ENCODE measurements at places on chromosomes 6 and 20. TPM values are rescaled to one million over a fixed set of nuclear protein-coding genes. Genes with fewer than 3 reads are reported as not detected.

DNA sequence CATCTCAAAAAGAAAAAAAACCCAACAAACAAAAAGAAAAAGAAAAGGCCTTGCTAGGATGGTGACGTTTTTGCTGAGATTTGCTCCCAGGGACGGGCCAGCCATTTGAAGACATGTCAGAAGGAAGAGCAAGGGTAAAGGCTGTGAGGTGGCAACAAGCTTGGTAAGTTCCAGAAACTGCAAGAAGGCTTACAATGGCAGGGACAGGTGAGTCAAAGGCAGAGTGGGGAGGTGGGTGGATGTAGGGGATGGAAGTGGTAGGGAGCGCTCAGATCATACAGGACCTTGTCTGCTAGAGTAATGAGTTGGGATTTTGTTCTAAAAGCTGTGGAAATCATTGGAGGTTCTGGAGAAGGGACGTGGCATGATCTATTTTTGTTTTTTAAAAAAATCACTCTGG lies 4.3 kb downstream of the KIF3B start:
- DNase-seq, result no peak
- H3K4me1 ChIP-seq, result peaks cover 41% of the 10 kb centered on the region
- H3K27ac ChIP-seq, result no peak overlapping the region
- no peaks in the 10 kb centered on the region for H3K36me3 ChIP-seq

- no peaks in the 10 kb centered on the region for H3K27me3 ChIP-seq
- no peak for DNase-seq
- H3K4me1 ChIP-seq, result no peaks in the 10 kb centered on the region
- no peak overlapping the region for H3K4me3 ChIP-seq
- no peaks in the 10 kb centered on the region for H3K36me3 ChIP-seq
Measured at GRCh38 chr6:40685862-40686261, 98.7 kb upstream of the LRFN2 start.

GRCh38 chr6:52133324-52133723 lies 45.9 kb upstream of the PKHD1 start:
- no peak overlapping the region for H3K27ac ChIP-seq
- H3K4me1 ChIP-seq, result no peaks in the 10 kb centered on the region
- DNase-seq, result no peak
- peaks cover 3% of the 10 kb centered on the region for H3K27me3 ChIP-seq
- H3K4me3 ChIP-seq, result no peak overlapping the region

DNA sequence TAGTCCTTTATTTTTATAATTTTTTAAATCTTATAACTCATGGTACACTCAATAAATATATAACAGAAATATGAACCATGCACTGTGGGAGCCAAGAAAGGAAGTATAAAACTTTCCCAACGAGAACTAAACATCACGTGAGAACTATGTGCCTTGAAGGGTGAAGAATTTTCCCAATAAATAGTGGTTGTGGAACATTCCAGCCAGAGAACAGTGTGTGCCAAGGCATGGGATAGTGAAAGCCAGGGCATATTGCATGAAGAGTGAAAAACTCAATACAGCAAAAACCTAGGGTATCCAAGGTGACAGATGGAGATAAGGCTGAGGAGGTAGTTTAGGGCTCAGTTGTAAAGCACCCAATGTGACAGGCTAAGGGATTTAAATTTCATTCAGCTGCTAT lies 86.1 kb downstream of the SIM1 start:
- no peak overlapping the region for H3K27ac ChIP-seq
- no peak overlapping the region for H3K4me3 ChIP-seq
- no peaks in the 10 kb centered on the region for H3K36me3 ChIP-seq

DNA sequence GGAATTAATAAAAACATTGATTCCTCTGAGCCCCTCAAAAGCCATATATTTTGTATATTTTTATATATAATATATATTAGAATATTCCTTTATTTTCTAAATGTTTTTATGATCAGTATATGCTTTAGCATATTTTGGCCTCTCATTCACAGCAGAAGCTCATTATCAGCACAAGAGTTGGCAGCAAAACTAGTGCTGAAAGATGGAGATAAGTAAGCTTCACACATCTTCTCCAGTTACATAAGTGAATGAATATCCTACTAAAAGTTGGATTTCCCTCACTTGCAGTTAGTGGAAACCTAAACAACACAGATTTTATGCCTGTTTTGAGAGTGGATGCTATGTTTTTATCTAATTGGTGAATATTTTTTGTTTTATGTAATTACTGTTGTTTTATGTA lies 1303.8 kb upstream of the ADGRB3 start:
- no peak overlapping the region for H3K27ac ChIP-seq
- no peaks in the 10 kb centered on the region for H3K36me3 ChIP-seq
- H3K4me3 ChIP-seq, result no peak overlapping the region

DNA sequence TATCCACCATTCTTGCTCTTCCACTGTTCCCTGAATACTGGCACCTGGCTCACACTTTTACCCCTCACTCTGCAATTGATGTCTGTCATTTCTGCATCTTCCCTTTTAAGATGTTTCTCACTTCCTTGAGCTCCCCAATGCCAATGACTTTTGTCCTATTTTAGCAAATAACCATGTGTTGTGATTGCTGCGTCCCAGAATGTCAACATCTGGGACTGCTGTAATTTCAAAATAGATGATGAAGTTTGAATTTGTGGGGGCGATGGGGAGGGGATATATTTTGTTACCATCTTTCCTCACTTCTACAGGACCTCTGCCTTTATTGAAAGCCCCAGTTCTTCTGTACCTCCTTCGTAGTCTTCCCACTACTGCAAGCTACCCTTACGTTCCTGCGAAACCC lies 40.0 kb upstream of the ADGRF5 start:
- H3K27me3 ChIP-seq, result no peaks in the 10 kb centered on the region
- no peak for DNase-seq
- no peak overlapping the region for H3K4me3 ChIP-seq
- H3K27ac ChIP-seq, result no peak overlapping the region
- no peaks in the 10 kb centered on the region for H3K4me1 ChIP-seq

- H3K4me3 ChIP-seq, result no peak overlapping the region
- H3K27me3 ChIP-seq, result no peaks in the 10 kb centered on the region
- H3K36me3 ChIP-seq, result no peaks in the 10 kb centered on the region
- no peaks in the 10 kb centered on the region for H3K4me1 ChIP-seq
- no peak for DNase-seq
Measured at GRCh38 chr20:49456646-49457045, 25.8 kb downstream of the KCNB1 start.

- no peaks in the 10 kb centered on the region for H3K4me1 ChIP-seq
- DNase-seq, result no peak
- H3K4me3 ChIP-seq, result no peak overlapping the region
- H3K27me3 ChIP-seq, result no peaks in the 10 kb centered on the region
Measured at GRCh38 chr6:128403618-128404444, 116.6 kb downstream of the PTPRK start.

DNA sequence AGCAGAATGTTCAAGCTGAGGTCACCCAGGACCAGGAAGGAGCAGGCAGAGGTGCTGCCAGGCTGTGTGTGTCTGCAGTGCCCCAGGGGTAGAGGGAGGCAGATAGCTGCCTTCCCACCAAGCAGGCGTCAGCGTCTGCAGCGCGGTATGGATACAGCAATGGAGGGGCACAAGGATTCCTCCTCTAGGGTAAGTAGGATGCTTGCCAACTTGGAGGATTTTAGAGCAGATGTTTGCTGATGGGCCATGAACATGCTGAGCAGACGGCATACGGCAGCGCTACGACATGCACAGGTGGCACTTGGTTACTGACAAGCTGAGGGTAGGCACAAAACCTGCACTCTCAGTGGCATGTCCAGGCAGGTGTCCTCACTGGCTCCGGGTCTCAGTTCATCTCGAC lies 48.1 kb downstream of the PSMG4 start:
- no peak overlapping the region for H3K27ac ChIP-seq
- no peak overlapping the region for H3K4me3 ChIP-seq
- no peak for DNase-seq
- no peaks in the 10 kb centered on the region for H3K4me1 ChIP-seq
- no peaks in the 10 kb centered on the region for H3K27me3 ChIP-seq

GRCh38 chr6:37173493-37174195 lies 3.7 kb downstream of the PIM1 start:
- peaks cover 48% of the 10 kb centered on the region for H3K36me3 ChIP-seq
- H3K27ac ChIP-seq, result peak overlapping the region; percentile 89
- no peak for DNase-seq

DNA sequence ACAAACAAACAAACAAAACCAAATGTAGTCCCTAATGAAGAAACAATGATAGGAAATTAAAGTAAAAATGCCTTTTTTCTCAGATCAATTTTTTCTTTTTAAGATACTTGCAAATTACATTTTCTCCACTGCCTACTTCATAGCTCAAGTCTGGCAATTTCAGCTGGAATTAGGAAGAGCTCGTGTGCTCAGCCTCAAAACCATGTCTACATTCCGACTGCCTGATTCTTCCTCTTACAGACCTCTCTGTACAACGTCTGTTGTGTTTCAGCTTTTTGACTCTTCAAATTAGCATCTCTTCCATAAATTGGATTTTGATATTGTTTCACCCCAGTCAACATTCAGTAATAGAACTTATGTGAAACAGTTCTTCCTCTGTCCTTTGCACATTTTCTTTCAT lies 9.3 kb upstream of the EDN1 start:
- H3K36me3 ChIP-seq, result no peaks in the 10 kb centered on the region
- no peak overlapping the region for H3K4me3 ChIP-seq
- H3K27me3 ChIP-seq, result no peaks in the 10 kb centered on the region
- no peak for DNase-seq
- no peak overlapping the region for H3K27ac ChIP-seq

DNA sequence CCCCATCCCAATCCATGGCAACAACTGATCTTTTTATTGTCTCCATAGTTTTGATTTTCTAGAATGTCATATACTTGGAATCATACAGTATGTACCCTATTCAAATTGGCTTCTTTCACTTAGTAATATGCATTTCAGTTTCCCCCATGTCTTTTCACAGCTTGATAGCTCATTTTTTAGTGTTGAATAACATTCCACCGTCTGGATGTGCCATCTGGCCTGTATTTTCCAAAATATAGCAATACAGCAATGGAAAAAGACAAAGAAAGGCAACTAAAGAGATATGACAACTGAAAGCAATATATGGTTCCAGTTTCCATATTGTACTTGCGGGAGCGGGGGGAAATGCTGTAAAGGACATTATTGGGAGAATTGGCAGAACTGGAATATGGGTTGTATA lies 166.4 kb upstream of the NT5E start:
- no peaks in the 10 kb centered on the region for H3K36me3 ChIP-seq
- no peak for DNase-seq
- H3K4me1 ChIP-seq, result no peaks in the 10 kb centered on the region
- no peak overlapping the region for H3K4me3 ChIP-seq
- H3K27ac ChIP-seq, result no peak overlapping the region

GRCh38 chr6:33888664-33889200 lies 84.9 kb upstream of the MLN start:
- H3K27me3 ChIP-seq, result no peaks in the 10 kb centered on the region
- no peak for DNase-seq
- no peak overlapping the region for H3K4me3 ChIP-seq
- peaks cover 16% of the 10 kb centered on the region for H3K4me1 ChIP-seq

GRCh38 chr6:157280947-157281346 lies 42.4 kb downstream of the TMEM242 start:
- no peaks in the 10 kb centered on the region for H3K36me3 ChIP-seq
- no peaks in the 10 kb centered on the region for H3K27me3 ChIP-seq
- DNase-seq, result no peak
- H3K27ac ChIP-seq, result no peak overlapping the region
- no peaks in the 10 kb centered on the region for H3K4me1 ChIP-seq
- no peak overlapping the region for H3K4me3 ChIP-seq

- no peak for DNase-seq
- no peak overlapping the region for H3K27ac ChIP-seq
- no peaks in the 10 kb centered on the region for H3K36me3 ChIP-seq
- no peak overlapping the region for H3K4me3 ChIP-seq
- no peaks in the 10 kb centered on the region for H3K27me3 ChIP-seq
Measured at GRCh38 chr6:12968290-12968689, 251.7 kb downstream of the PHACTR1 start.

GRCh38 chr20:14830899-14831298 lies 493.5 kb upstream of the FLRT3 start:
- no peaks in the 10 kb centered on the region for H3K36me3 ChIP-seq
- no peak overlapping the region for H3K27ac ChIP-seq
- H3K4me3 ChIP-seq, result no peak overlapping the region
- no peaks in the 10 kb centered on the region for H3K27me3 ChIP-seq
- H3K4me1 ChIP-seq, result no peaks in the 10 kb centered on the region

GRCh38 chr6:35079311-35080000 lies 61.7 kb downstream of the TCP11 start:
- H3K4me3 ChIP-seq, result no peak overlapping the region
- H3K27ac ChIP-seq, result no peak overlapping the region
- H3K36me3 ChIP-seq, result no peaks in the 10 kb centered on the region
- H3K4me1 ChIP-seq, result no peaks in the 10 kb centered on the region

DNA sequence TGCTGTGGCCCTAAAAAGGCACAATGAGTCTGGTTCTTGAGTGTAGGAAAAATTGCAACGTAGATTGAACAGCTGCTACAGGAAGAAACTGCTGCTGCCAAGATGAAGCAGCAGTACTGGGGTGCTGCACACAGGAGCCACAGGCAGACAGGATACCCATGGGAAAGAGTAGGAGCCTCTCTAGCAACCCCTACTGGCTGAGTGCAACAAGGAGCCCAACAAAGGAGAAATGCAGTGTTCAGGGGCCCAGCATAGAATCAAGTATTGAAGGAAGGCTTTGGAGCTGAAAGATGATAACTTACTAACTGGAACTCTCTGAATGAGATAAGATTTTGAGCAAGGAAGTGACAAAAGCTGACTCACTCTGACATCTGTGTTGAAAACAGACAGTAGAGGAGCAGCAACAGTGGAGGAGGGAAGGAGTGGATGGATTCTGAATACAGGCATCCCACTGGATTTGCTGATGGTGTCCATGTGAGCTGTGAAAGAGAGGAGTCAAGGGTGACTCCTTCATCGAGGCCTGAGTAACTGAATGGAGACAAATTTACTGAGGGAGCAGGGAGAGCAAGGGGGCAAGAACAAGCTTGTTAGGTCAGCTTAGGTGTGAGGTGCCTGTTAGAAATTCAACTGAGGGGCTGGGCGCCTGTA lies 534.7 kb upstream of the JARID2 start:
- no peaks in the 10 kb centered on the region for H3K4me1 ChIP-seq
- H3K27ac ChIP-seq, result peak overlapping the region; percentile 45
- no peaks in the 10 kb centered on the region for H3K27me3 ChIP-seq
- no peak overlapping the region for H3K4me3 ChIP-seq
- H3K36me3 ChIP-seq, result no peaks in the 10 kb centered on the region

- H3K4me3 ChIP-seq, result peak overlapping the region; percentile 83
- peaks cover 49% of the 10 kb centered on the region for H3K4me1 ChIP-seq
- H3K36me3 ChIP-seq, result no peaks in the 10 kb centered on the region
- H3K27me3 ChIP-seq, result no peaks in the 10 kb centered on the region
Measured at GRCh38 chr20:846894-847278, 13.4 kb downstream of the FAM110A start.

GRCh38 chr6:45686841-45687569 lies 309.3 kb upstream of the SUPT3H start:
- H3K4me1 ChIP-seq, result no peaks in the 10 kb centered on the region
- H3K4me3 ChIP-seq, result no peak overlapping the region
- no peaks in the 10 kb centered on the region for H3K27me3 ChIP-seq
- no peak overlapping the region for H3K27ac ChIP-seq
- no peaks in the 10 kb centered on the region for H3K36me3 ChIP-seq

Gene RSPO3
- not detected for total RNA-seq

Gene RIPOR2
- total RNA-seq, result 54.4 TPM

Gene TSHZ2
- total RNA-seq, result 1.5 TPM

Gene AGER
- 11.9 TPM for total RNA-seq

Gene ADGRB3
- not detected for total RNA-seq

Gene SNAI1
- 0.49 TPM for total RNA-seq

Gene SMLR1
- total RNA-seq, result not detected

Gene COL12A1
- total RNA-seq, result not detected

Gene MYO6
- total RNA-seq, result 5.4 TPM

Gene FAM162B
- total RNA-seq, result not detected

Gene TGIF2
- 49.8 TPM for total RNA-seq
